ENCODE measurements at places on chromosomes 3 and 15.

- DNase-seq = no peak
These were observed 328.0 kb upstream of the SOX2 start for GRCh38 chr3:181383760-181384159.

- DNase-seq = peak; percentile 43
These were observed 2.4 kb downstream of the IGF2BP2 start for GRCh38 chr3:185822221-185823000.

DNA sequence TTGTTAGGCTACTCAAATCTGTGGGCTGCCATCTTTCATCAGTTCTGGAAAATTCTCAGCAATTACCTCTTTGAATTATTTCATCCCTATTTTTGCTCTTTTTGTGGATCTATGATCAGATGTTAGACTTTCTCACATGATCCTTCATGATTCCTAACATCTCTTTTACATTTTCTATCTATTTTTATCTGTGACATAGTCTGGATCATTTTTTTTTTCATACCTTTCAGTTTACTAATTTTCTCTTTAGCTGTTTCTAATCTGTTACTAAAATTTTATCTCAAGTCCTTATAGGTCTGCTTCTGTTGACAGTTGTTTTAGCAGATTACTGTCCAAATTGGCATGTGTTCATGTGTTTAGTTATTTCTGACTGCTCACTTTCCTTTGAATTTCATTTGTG lies 42.3 kb upstream of the HDC start:
- DNase-seq = no peak

DNA sequence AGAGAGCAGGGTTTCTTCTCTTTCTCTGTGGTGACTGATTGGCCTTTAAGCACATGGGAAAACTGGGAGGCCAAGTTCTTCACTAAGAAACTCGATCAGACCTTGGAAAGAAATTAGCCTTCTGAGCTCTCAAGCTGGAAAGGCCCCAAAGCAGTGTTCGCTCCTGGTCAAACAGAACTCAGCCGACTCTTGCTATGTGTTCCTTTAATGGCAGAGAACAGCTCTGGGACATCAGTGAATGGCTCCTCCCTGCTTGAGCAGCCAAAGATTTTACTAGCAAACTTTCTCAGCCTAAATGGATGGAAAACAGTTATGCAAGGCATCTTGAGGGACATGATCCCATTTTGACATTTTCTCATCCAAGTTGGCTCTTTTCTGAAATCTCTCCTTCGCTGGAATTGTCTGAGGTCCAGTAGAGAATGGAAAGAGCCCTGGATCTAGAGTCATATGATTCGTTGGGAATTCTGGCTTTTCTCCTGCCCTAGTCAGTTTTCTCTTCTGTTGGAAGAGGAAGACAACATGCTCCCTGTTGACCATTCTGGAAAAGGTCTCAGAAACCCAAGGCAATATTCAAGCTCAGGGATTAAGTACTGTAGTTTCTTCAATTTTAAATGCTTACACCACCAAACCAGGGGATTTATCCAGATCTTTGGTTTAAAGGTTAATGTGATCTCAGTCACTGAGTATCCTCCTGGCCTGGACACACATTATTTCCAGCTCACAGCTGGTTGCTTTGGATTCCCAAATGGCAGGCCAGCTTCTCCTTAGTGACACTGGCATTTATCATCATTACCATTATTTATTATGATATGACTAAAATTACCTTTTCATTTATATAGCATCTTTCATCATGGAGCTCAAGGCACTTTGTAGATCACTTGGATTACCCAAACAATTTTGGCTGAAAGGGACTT lies 319.6 kb downstream of the AGBL1 start:
- DNase-seq = no peak

DNA sequence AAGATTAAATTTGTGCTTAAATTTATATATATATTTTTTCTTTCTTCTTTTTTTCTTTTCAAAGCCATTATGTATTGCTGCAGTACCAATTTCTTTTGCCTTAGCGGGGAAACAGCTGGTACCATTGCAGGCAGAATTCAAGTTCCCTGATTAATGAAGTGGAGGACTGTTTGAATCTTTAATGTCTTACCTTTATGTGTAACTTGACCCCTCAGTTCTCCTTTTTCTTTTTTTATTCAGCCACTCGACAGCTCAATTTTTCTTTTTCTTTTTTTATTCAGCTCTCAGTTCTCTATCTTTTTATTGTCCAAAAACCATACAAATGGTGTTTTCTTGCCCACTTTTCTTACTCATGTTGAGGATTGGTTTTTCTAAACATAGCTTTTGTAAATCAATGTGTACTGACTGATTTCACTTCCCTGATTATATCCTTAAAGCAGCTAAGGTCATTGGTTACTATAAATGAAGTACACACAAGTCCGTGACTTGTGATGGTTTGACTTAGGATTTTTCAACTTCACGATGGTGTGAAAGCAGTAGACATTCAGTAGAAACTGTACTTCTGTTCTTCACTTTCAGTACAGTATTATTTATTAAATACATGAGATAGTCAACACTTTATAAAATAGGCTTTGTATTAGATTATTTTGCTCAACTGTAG lies 22.8 kb downstream of the ATP2C1 start:
- no peak for DNase-seq

- no peak for DNase-seq
These were observed 5.1 kb downstream of the SPESP1 start for GRCh38 chr15:68935400-68935937.

DNA sequence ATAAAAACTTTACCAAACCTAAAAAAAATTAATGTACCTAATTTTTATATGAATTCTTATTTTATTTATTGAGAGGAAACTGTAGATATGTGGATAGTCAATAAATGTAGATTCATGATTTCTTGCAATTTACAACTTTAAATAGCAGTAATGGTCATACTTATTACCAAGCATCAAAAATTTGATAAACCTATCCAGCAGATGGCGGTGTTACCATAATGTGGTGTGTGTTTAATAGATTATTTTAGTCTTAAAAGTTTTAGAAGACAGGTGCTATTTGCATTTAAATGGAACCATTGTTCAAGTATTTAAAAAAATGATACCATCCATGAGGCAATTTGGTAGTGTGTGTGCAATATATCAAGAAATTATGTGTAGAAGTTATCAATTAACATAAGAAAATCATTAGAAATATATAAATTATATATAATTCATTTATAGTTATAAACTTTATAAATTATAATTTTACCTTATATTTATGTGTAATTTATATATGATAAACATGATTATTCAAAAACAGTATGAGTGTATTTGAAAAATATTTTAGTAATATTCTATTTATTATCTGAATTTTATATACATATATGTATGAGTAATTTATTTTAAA lies 176.0 kb upstream of the BCHE start:
- DNase-seq = peak; percentile 2

GRCh38 chr3:111070772-111071256 lies 802 bp upstream of the NECTIN3 start:
- DNase-seq = no peak

DNA sequence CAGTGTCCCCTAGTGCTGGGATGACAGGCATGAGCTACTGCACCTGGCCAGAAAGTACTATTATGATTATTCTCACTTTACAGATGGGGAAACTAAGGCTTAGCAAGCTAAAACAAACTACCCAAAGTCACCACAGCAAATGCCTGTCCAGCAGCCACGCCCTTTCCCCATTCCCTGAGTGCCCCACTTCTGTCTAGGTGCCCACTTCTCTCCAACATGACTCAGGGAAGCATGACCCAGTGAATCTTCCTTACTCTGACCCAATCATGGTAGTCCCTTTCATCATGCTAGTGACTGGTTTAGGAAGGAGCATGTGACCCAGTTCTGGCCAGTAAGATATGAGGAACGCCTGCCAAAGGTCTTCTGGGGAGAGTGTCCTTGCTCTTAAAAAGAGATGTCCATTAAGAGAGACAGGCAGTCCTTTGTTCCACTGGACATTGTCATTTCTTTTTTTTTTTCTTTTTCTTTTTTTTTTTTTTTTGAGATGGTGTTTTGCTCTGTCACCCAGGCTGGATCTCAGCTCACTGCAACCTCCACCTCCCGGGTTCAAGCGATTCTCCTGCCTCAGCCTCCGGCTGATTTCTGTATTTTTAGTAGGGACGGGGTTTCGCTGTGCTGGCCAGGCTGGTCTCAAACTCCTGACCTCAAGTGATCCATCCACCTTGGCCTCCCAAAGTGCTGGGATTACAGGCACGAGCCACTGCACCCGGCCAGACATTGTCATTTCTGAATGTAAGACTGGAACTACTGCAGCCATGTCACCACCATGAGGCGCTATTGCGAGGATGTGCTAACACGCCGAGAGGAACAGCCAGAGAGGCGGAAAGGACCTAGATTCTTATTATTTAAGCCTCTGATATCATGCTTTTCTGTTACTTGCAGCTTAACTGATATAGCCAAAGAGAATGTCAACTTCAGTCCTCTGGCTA lies 19.8 kb downstream of the MEGF11 start:
- DNase-seq = no peak

- DNase-seq = no peak
These were observed 5.6 kb upstream of the LRRC2 start for GRCh38 chr3:46571684-46572083.

DNA sequence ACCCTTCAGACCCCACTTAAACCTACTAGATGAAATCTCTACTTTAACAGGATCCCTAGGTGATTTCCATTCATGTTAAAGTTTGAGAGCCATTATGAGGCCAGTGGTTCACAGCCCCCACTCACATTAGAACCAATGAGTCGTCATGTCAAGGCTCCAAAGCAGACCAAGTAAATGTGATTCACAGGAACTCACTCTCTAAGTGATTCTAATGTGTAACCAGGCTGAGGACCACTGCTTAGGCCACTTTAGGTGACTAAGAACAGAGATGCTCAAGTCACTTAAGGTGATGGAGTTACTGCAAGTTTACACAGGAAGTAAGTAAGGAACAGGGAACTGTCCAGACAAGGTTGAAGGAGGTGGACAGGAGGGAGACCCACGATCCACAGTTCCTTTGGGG lies 7.7 kb downstream of the GALNT15 start:
- no peak for DNase-seq

GRCh38 chr3:8868996-8869395 lies 94.3 kb downstream of the RAD18 start:
- DNase-seq = no peak
